ENCODE measurements at places on chromosomes 12 and 14.
A peak's percentile ranks its signal among the peaks of the same experiment; 100 is the strongest.

DNA sequence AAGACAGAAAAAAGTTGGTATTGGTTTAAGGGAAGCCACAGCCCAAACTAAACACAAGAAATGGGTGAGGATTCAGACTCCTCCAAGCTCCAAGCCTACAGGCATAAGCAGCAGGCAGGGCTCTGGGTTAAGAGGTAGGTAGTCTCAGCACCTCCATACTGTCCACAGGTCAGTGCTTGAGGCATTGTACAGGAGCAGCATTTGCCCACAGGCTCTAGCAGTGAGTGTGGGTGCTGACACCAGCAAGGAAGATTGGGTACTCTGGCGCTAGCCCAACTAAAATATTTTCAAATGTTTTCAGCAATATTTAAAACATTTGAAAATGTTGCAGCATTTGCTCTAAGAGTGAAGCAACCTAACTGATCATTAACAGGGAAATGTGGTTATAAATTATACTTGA is 33.1 kb downstream of the FERMT2 start:
- no peak for DNase-seq

GRCh38 chr14:84065811-84066210 is 1464.1 kb upstream of the FLRT2 start:
- no peak for DNase-seq

- DNase-seq: no peak
Measured at GRCh38 chr12:70032076-70032475, 207.0 kb downstream of the MYRFL start.

- DNase-seq: no peak
Measured at GRCh38 chr14:34817768-34818167, 57.4 kb downstream of the BAZ1A start.

DNA sequence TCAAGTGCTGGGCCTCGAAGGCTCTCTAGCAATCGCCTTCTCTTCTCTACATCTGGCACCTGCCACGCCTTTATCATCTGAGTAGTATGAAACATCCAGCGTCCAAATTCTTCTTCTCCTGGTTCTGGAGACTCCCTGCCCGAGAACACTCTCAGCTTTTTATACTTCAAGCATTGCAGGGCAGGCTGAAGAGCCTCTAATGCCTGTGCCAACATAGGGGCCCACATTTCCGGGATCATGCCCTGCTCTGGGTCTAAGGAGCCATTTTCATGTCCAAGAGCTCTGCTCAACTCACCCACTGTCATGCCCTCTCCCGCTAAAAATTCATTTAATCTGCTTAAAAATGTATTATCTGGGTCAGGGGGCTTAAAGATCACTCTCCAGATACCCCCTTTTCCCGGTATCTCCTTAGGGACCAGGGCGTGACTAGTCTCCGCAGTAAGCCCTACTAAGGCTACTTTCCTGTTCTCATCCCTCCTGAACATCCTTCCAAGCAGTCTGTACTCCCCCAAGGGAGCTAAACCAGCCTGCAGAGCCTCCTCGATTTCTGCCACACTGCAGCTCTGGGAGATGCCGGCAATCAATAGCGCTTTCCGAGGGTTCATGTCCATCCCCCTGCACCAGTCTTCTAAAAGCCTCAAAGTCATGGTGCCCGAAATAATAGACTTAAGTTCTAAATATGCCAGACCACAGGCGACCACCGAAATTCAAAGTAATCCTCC is 940 bp downstream of the MOAP1 start:
- no peak for DNase-seq

DNA sequence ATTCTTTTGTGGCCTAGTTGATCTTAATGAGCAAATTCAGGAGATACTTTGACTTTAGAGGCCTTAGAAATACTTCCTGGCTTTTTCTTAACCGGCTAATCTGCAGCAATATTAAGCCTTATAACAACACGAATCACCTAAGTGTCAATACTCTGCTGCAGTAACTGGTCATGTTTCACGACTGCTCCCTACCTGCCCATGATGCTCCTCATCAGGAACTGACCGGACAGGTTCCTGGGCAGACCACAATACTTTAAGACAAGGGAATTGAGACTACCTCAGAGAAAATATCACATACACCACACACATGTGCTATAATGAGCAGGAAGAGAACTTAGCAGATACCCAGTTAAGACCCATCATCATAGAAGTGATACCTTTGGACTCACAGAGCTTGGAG is 211.9 kb upstream of the BMP4 start:
- no peak for DNase-seq

DNA sequence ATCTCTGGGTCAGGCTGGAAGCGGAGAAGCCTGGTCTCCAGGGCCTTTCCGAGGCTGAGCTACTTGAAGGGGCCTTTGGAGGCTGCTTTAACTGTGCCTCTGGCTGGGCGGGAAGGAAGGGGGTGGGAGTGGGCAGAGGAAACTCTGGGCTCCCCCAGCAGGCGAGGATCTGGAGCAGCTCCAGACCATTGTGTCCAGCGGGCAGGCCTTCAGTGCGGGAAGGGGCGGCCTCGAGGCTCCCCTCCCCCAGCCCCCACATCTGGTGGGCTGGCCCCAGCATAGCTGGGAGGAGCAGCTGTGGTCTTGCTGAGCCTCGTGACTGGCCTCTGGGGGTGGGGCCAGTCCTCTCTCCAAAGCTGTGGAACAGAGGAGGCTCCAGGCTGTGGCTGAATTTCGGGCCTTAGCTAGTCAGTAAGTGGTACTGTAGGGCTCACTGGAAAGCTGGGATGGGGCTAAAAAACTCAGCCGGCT is 3.4 kb downstream of the TAMALIN start:
- DNase-seq: peak; percentile 71

DNA sequence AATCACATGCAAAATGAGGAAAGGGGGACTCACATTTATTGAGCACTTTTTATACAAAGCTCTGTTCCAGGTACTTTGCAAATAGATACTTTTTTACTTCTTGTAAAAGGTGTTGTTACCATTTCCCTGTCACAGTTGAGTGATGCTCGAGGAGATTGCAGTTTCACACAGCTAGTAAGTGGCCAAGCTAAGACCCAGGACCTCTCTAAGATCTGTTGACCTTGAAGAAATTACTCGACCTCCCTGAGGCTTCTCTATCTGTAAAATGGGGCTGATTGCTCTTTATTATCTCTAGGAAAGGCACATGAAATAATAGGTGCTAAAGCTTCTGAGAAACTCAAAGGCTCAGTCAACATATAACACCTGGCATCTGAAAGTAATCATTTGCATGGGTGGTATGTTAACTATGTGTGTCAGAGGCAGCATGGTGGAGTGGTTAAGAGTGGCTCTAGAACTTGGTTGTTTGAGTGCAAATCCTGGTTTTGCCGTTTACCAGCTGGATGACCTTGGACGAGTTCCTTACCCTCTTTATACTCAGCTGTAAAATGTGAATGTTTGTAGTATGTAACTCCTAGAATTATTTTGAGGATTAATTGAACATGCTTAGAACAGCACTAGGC is 41.5 kb downstream of the IFT81 start:
- no peak for DNase-seq

GRCh38 chr12:126772171-126772864 is 1494.7 kb upstream of the TMEM132C start:
- DNase-seq: peak; percentile 2

- DNase-seq: no peak
Measured at GRCh38 chr14:64562436-64562835, 12.7 kb downstream of the PPP1R36 start.

DNA sequence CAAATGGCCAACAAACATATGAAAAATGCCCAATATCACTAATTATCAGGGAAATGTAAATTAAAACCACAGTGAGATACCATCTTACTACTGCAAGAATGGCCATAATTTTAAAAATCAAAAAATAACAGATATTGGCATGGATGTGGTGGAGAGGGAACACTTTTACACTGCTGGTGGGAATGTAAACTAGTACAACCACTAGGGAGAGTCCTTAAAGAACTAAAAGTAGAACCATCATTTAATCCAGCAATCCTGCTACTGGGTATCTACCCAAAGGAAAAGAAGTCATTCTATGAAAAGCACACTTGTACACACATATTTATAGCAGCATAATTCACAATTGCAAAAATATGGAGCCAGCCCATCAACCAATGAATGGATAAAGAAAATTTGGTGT is 459.7 kb downstream of the GXYLT1 start:
- DNase-seq: no peak

DNA sequence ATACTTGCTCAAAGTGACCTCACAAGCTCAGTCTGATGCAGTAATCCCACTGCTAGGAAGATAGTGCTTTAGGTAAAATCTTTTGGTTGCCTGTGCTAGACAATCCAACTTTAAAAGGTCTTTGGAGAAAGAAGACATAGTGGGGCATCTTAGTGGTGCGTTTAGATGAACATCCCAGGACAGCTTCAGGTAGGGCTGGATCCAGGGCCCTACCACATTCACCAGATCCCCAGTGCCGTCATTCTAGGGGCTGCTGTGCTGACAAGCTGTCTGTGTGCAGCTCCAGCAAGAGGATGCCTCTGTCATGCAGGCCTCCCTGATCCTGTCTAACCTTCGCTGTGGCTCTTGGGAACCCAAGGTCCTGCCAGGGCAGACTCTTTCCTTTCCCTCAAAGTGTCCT is 100.7 kb upstream of the EIF5 start:
- no peak for DNase-seq

- DNase-seq: no peak
Measured at GRCh38 chr14:77830692-77831091, 30.8 kb downstream of the ADCK1 start.

GRCh38 chr14:97706819-97707218 is 909.6 kb downstream of the VRK1 start:
- DNase-seq: no peak

DNA sequence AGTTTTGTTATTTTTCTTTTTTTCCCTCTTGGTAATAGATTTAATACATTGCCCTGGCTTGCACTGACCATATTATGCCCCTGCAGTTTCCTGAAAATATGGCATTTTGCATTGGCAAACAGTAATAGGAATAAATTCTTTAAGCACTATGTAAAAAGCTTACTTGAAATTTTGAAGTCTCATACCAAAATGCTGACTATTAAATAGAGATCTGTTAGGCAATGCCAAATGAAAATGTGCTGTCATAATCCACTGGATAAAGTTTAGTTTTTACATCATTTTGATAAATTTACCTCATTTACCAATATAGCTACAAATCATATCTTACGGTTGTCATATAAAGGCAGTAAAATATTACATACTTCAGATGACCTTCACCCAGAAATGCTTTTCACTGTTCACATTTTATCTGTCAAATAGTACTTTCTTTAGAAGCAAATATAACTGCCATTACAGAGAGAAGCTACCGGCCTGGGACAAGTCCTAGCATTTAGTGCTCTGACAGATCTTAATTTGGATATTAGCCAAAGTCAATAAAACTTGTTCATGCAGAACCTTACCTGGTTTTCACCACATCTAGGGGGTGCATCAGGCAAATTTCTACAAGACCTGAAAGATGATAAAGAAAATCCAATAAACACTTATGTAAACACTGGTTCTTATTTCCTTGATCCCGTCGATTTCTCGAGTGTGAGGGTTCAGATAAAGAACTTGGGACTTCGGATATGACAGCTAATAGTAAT is 212.9 kb downstream of the PAX9 start:
- no peak for DNase-seq

- DNase-seq: no peak
Measured at GRCh38 chr12:98757455-98757854, 112.4 kb downstream of the APAF1 start.

Data from NCI-H2227 treated with DMSO at 0.1 percent for 48 hours (cell line).